Motor neuron (in vitro differentiated cells): ENCODE measurements at places on chromosomes 1 and 21. TPM values are rescaled to one million over a fixed set of nuclear protein-coding genes. Genes with fewer than 3 reads are reported as not detected.

PGBD5 gene
- total RNA-seq, result 0.43 and 0.66 TPM in 2 replicates

RPE65 gene
- not detected in 2 replicates for total RNA-seq

HTR1D gene
- 9.0 and 10.0 TPM in 2 replicates for total RNA-seq

- ATAC-seq, result no peak
These were observed 38.8 kb downstream of the ZBTB17 start for GRCh38 chr1:15937146-15937545.

- ATAC-seq, result peak; percentile 99
These were observed 6.6 kb upstream of the NUP133 start for GRCh38 chr1:229514578-229515275.

- ATAC-seq, result no peak
These were observed 45.0 kb downstream of the EPHB2 start for GRCh38 chr1:22755641-22756040.

DNA sequence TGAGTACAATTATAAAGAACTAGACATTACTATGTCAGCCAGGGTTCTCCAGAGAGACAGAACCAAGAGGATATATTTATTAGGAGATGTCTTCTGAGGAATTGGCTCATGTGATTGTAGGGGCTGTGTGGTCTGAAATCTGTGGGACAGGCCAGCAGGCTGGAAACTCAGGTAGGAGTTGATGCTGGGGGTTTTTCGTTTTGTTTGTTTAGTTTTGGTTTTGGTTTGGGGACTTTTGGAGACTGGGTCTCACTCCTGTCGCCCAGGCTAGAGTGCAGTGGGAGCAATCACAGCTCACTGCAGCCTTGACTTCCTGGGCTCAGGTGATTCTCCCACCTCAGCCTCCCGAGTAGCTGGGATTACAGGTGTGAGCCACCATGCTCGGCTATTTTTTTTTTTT, 132.9 kb upstream of the ERRFI1 start:
- ATAC-seq, result no peak

DNA sequence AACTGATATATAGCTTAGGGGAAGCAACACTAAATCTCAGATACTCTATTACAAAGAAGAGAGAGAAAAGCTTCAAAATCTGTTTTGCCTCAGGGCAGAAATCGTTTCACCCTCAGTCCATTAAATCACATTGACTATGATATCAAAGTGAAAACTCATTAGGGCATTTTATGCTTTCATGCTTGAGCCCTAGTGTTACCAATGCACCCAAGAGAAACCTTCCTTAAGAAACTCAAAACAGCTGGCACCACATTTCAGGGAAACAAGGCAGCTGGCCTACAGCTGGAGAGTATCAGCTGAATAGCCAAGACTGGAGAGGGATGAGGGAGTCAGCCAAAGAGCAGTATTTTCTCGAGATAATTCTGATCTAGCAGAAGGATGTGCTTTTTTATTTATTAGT, 14.9 kb downstream of the COLGALT2 start:
- no peak for ATAC-seq

- peak; percentile 88 for ATAC-seq
These were observed 1.7 kb downstream of the BEST4 start for GRCh38 chr1:44786138-44786840.

GRCh38 chr1:11387829-11388228, 91.1 kb upstream of the DISP3 start:
- ATAC-seq, result no peak

DNA sequence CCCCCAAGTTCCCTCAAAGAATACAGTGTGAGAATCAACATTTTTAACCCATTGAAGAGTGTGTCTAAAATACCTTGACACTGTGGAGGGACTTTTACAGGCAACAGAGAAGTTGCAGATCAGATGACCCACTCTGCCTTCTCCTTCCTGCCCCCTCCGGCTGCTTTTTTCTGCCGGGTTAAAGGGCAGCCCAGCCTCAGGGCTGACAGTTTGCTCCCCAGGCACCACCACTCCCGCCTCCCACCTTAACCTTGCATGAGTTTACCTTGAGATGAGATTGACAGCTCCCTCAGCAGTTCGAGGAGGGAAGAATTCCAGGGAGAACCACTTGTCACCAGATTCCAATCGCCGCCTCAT, 3.2 kb downstream of the MTHFR start:
- no peak for ATAC-seq

DNA sequence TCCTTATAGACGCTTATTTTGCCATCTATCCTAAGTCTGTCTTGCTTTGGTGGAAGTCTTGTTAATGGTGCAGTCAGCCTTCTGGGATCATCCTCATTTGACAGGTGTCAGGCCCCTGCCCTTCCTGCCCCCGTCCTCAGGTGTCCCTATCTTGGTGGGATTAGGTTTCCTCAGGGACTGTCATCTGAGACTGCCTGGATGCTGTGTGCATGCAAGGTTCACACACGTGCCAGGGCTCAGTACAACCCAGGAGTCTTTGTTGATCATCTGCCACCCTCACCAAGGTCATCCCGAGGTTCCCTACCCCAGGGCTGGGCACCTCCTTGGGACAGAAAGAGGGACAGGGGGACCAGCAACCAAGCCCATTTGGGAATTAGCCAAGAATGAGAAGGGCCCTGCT, 18.0 kb downstream of the PADI2 start:
- no peak for ATAC-seq

- ATAC-seq, result no peak
These were observed 406 bp downstream of the KIAA0040 start for GRCh38 chr1:175192111-175192629.
